ENCODE measurements at places on chromosomes 3 and 15. TPM values are rescaled to one million over a fixed set of nuclear protein-coding genes. Genes with fewer than 3 reads are reported as not detected.
A peak's percentile ranks its signal among the peaks of the same experiment; 100 is the strongest.

DNA sequence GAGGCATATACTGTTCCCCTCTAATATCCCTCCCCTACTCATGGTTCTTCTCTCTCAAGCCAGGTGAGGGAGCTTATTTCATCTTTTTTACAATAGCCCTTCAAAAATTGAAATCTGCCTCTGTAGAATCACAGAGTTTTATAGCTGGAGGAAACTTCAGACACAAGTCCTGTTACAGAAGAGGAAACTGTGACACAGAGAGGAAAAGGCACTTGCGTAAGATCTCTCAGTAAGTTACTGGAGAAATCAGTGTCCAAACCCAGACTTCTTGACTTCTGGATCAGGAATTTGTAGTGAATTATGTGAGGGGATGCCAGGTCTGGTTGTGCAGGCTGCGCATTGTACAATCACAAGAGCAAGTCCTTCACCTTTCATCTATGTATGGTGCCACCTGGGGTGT, 4.6 kb downstream of the FGD5 start:
- peaks cover 30% of the 10 kb centered on the region for H3K27me3 ChIP-seq
- H3K36me3 ChIP-seq, result no peaks in the 10 kb centered on the region
- H3K4me1 ChIP-seq, result no peaks in the 10 kb centered on the region

DNA sequence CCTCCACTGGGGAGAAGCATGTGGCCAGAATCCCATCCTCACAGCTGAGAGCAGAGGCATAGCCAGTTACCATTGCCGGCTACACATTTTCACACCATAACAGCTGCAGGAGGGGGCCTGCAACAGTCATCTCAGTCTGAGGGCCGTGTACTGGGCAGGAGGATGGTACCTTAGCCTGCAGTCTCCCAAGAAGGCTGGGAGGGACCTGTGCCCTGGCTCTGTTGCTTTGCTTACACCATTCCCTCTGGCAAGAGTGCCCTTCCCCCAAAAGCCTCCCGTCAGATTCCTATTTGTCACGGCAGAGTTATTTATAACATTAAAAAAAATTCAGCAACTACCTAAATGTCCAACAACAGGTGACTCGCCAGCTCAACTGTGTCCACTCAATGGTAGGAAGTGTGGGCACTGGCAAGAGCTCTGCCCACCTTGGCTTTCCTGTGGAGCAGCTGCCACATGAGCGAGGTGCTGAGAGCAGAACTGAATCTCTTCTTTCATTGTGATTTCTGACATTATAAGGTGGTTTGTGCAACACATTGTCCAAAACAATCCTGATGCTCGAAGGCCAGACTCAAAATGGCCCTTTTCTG, 4.4 kb downstream of the CAMKV start:
- no peaks in the 10 kb centered on the region for H3K4me1 ChIP-seq
- DNase-seq, result no peak
- no peak overlapping the region for H3K27ac ChIP-seq
- H3K36me3 ChIP-seq, result no peaks in the 10 kb centered on the region
- peaks cover 52% of the 10 kb centered on the region for H3K27me3 ChIP-seq

DNA sequence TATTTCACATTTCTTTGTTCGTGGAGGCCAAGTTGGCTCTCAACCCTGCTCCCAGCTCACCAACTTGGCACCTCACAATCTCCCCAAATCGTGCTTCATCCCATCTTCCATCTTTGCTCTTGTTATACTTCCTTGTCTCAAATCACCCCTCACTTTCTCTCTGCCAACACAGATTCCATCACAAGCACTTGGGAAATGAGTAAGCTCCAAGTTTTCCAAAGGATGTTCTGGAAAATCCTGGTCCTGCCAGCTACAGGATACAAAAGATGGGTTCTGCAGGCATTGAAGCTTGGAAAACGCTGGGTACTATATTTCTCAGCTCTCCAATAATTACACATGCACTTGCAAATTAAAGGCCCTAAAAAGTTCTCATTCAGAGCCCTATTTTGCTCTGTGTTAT, 4.1 kb upstream of the TM4SF4 start:
- H3K4me3 ChIP-seq, result no peak overlapping the region
- H3K27me3 ChIP-seq, result no peaks in the 10 kb centered on the region
- no peaks in the 10 kb centered on the region for H3K36me3 ChIP-seq
- DNase-seq, result no peak
- H3K4me1 ChIP-seq, result peaks cover 46% of the 10 kb centered on the region

DNA sequence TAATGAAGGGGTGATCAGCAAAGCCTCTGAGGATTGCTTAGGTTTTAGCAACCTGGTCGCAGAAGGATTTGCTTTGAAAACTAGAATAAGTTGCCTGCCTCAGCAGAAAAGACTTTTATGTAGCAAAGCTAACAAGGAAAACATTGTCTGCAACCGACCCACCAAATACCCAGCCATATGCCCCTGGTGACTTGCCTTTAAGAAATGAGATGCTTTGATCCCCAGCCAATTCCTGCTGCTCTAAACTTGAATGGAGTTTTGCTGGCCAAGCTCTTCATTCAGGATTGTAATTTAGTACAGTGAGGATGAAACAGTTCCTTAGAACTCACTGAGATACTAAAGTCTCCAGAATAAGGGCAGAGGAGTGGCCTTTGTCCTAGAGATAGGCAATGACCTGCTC, 139.8 kb upstream of the PROK2 start:
- no peak overlapping the region for H3K4me3 ChIP-seq
- no peak for DNase-seq
- H3K4me1 ChIP-seq, result no peaks in the 10 kb centered on the region
- no peaks in the 10 kb centered on the region for H3K27me3 ChIP-seq
- no peaks in the 10 kb centered on the region for H3K36me3 ChIP-seq

GRCh38 chr3:14162178-14162577, 16.2 kb downstream of the XPC start:
- H3K4me3 ChIP-seq, result no peak overlapping the region
- no peaks in the 10 kb centered on the region for H3K4me1 ChIP-seq
- no peak for DNase-seq
- H3K27me3 ChIP-seq, result no peaks in the 10 kb centered on the region

DNA sequence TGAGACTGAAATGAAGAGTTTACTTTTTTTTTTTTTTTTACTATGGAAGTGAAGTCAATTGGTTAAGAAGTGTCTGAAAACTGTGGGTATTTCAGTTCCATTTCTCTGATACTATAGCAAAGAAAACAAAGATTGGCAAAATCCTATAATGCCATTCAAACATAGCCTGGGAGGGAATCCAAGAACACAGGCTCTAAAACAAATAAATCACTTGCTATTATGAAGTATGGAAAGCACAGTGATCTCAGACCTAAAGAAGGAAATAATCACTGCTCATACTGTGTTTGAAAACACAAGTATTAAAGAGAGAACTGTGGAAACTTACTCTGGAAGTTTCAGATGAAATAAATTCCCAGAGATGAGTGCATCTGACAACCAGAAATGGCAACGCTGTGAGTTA, 12.0 kb downstream of the SAMMSON start:
- H3K27me3 ChIP-seq, result peaks cover 11% of the 10 kb centered on the region
- H3K4me1 ChIP-seq, result no peaks in the 10 kb centered on the region
- no peak for DNase-seq
- no peak overlapping the region for H3K4me3 ChIP-seq
- no peaks in the 10 kb centered on the region for H3K36me3 ChIP-seq

- no peak overlapping the region for H3K27ac ChIP-seq
These were observed 157.8 kb upstream of the ROPN1 start for GRCh38 chr3:124149771-124150170.

DNA sequence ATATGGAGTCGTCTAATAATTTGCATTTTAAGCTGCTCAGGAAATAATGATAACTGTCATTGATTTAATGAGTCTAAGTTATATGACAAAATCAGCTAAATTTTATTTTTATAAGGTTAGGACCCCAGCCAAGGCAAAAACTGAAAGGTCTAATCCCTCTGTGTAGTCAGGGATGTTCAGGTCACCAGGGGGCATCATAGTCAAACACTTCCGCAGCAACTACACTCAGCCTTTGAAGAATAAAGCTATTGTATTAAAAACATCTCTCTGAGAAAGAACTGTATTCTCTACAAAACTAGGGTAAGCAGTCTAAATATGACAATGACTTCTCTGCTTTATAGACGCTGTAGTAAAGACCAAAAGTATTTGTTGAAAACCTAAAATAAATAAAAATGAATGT, 15.0 kb downstream of the INTS14 start:
- H3K27me3 ChIP-seq, result no peaks in the 10 kb centered on the region
- no peak for DNase-seq
- peaks cover 12% of the 10 kb centered on the region for H3K36me3 ChIP-seq
- H3K4me3 ChIP-seq, result no peak overlapping the region
- no peaks in the 10 kb centered on the region for H3K4me1 ChIP-seq

DNA sequence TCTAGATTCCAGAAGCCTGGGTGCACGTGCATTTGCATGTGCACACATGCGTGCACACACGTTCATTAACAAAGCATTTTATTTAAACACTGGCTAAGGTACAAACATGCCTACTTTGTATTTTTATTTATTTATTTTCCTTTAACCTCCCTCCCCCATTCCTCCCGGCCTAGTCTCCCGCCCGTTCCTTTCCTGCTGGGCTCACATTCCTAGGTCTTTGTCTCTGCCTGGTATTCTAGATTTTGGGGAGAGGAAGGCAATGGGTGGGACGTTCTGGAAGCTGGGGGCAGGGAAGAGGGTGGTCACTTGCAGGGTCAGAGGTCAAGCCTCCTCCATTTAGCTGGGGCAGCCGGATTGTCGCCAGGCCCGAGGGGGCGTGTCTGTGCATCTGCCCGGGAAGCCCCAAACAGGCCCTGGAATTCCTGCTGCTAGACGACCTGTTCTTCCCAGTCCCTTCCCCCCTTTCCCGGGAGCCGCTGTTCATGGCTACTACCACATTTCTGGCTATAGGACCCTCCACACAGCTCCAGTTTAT, 51.8 kb downstream of the TRIM71 start:
- no peaks in the 10 kb centered on the region for H3K36me3 ChIP-seq
- peaks cover 4% of the 10 kb centered on the region for H3K4me1 ChIP-seq
- no peak overlapping the region for H3K4me3 ChIP-seq
- no peaks in the 10 kb centered on the region for H3K27me3 ChIP-seq
- no peak for DNase-seq
- no peak overlapping the region for H3K27ac ChIP-seq

DNA sequence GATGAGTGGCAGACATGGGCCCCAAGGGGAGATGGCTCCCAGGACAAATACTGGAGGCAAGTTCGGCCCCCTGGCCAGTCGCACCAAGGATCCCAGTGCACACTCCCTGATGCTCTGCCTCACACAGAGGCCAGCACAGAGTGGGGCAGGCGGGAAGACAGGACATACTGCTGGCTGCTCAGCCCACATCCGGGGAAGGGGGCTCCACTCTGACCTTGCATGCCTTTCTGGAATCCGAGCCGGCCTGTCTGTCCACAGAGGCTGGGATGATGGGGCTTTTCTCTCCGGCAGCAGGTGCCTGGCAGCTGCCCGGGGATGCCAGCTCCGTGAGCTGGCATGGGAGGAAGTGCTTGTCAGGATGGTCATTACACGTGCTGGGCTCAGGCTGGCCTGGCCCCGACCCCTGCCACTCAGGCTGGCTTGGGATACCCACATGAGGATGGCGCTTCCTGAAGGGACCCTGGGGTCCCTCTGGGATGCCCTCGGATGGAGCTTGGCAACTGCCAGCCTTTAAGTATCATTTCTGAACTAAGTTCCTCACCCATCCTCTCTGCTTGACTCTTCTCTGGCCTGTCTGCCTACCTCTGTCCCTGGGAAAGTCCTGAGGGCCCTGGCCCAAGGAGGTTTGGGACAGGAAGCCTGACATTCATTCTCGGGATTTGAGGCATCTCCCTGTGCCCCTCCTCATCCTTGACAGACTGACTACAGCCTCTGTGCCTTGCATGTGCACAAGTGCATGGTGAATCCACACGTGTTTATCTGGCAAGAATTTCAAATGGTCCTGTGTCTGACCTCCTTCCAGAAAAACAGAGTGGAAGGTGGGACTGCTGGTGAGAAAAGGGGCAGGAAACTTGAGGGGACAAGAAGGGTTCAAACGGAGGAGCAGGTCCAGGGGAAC, 46.5 kb downstream of the EXOG start:
- DNase-seq, result peak; percentile 53
- H3K27ac ChIP-seq, result no peak overlapping the region
- no peaks in the 10 kb centered on the region for H3K4me1 ChIP-seq

- no peaks in the 10 kb centered on the region for H3K27me3 ChIP-seq
- H3K27ac ChIP-seq, result no peak overlapping the region
- no peak overlapping the region for H3K4me3 ChIP-seq
- H3K4me1 ChIP-seq, result peaks cover 23% of the 10 kb centered on the region
These were observed 33.9 kb downstream of the GRAMD2A start for GRCh38 chr15:72163719-72164118.

DNA sequence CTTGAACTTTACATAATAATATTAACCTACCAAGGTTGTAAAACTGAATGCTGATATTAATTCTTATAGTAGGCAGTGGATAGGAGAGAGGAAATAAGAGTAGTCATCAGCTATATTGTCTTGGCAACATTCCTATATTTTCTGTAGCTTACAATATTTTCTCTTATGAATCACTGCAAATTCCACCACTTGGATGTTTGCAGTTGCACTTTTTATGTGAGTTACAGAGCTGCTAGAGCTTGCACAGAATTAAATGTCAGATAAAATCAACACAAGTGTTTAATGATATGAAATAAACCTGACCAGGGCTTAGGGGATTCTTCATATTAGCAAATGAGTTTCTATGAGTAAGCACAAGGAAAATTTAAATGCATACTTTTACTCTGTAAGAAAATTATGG, 1710.1 kb downstream of the SI start:
- H3K27me3 ChIP-seq, result no peaks in the 10 kb centered on the region
- no peaks in the 10 kb centered on the region for H3K4me1 ChIP-seq
- no peak overlapping the region for H3K4me3 ChIP-seq

Gene ADPRH
- 1.6 TPM for total RNA-seq

GRCh38 chr3:188230962-188231361, 77.0 kb downstream of the LPP start:
- H3K36me3 ChIP-seq, result no peaks in the 10 kb centered on the region
- H3K27me3 ChIP-seq, result no peaks in the 10 kb centered on the region
- H3K4me3 ChIP-seq, result no peak overlapping the region
- no peaks in the 10 kb centered on the region for H3K4me1 ChIP-seq
- no peak overlapping the region for H3K27ac ChIP-seq
- DNase-seq, result peak; percentile 56

Gene ADGRG7
- total RNA-seq, result not detected
